AG08395 (cell line): ENCODE measurements at places on chromosomes 5 and 9.

GRCh38 chr5:80566711-80567259, 3.3 kb downstream of the ANKRD34B start:
- no peak for DNase-seq

- DNase-seq: no peak
Observed at GRCh38 chr9:73640971-73641370, 489.3 kb downstream of the ANXA1 start.

GRCh38 chr9:127528422-127529251, 77.3 kb downstream of the LRSAM1 start:
- DNase-seq: no peak

- no peak for DNase-seq
Observed at GRCh38 chr9:113299800-113300292, 3.3 kb downstream of the RNF183 start.
